ENCODE measurements at places on chromosomes 12 and 14.
A peak's percentile ranks its signal among the peaks of the same experiment; 100 is the strongest.

DNA sequence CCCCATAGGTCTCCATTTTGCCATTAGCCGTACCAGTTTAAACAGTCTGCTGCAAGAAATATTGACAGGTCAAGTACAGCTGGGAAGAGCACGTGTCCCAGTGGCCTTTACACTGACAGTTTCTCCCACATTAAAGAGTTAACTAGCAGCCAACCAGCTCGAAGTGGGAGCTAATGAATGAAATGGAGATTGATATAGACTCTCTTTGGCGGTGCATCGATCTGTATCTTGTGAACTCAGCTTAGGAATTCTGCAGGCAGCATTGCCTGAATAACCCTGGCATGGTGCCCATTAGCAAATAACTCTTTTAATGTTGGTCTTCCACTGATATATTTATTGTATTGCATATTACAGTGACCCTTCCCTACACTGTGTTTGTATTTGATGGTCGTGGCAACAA is 319.4 kb downstream of the EGLN3 start:
- no peak for DNase-seq

- no peak for DNase-seq
Observed at GRCh38 chr12:125470838-125471783, 405.9 kb downstream of the AACS start.

DNA sequence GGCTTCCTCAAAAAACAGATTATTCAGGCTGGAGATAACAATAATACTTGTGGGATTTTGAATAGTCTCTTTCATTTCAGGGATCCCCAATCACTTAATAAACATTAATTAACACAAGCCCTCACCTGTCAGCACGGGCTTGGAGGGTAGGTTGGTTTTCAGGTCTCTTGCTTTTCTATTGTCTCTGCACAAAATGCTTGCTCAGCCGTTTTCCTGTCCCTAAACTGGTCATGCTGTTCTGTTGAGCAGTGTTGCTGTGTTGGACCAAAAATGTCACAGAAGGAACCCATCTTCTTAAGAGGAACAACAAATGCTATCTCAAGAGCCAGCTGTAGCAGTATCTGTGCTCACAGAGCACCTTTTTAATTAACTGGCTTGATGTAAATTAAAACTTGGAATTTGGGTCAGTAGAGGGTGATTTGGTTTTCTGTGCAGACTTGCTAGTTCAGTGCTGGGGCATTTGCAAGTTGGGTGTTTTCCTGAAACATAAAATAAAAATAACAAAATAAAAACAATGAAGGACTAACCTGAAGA is 231.8 kb upstream of the CRY1 start:
- DNase-seq = no peak

- no peak for DNase-seq
Observed at GRCh38 chr12:89072294-89073026, 279.8 kb downstream of the DUSP6 start.

DNA sequence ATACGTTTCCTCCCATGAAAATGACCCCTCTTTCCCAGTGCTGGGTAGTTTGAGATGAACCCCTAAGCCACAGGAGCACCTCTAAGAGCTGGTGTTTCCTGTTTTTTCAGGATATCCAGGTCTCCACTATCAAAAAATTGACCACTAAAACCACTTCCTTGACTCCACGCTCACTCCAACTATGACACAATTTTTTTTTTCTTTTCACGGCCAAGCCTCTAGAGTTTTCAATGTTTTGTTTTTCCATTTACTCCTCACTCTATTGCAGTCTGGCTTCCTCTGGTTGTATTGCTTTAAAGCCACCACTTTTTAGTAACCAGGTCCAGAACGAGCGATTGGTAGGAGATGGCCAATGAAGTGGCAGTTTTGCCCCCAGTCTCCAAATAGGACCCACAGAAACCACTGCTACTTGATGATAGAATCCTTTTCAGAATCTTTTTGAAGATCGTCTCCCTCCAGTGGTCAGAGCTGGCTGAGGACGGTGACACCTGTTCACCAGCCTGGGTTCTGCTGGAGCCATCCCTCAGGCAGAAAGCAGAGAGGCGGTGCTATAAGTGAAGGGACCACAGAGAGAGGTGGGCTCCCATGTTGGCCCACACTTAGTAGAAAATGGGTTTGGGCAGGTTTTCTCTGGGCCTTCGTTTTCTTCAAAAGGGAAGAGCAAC is 454.4 kb downstream of the VRK1 start:
- DNase-seq = no peak

DNA sequence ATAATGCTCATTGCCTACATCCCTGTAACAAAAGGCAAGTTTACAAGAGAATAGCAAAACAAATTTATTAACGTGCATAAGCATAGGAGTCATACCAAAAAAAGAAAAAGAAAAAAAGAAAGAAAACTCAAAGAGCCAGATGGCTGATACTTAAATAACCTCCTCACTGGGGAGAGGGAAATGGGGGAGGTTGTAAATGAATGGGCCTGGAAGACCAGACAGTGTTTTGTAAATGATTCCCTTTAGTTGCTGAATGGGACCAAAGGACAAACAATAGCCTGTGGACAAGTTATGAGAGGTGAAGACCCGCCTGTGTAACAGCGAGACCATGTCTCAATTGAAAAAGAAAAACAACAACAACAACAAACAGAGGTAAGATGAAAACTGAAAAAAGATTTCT is 35.3 kb downstream of the CAPS2 start:
- no peak for DNase-seq

- DNase-seq = no peak
Observed at GRCh38 chr12:94879542-94879941, 124.0 kb downstream of the NDUFA12 start.

- DNase-seq = no peak
Observed at GRCh38 chr14:105324871-105325270, 10.3 kb downstream of the PACS2 start.

DNA sequence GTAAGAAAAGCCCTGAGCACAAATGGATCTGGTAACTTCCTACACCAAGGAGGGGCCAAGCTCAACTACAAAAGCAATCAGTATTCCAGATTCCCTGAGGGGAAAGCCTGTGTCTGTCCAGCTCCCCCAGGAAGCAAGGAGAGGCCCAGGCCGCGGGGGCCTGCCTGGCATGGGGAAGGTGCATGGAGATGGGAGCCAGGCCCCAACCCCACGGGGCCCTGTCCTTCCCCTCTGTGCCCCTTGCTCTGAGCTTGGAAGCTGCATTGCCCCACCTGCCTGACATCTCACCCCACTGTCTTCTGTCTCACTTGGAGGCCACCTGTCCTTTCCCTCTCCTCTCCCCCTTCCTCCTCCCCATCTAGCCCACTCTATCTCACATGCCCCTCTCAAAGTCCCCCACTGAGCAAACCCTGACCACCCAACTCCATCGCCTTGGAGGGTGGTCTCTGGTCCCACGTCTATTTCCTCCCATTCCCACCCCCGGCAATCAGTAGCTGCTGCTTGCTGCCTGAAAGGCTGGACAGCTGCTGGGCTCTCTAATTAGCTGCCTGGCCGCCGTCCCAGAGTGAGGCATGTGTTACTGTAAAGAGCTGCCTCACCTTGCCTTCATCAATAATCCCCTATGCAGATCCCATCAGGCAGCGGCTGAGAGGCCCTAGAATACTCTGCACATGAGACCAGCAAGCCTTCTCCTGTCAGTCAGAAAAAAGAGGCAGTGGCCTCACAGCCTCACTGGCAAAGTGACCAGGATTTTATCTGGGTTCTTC is 3.4 kb upstream of the TMEM229B start:
- DNase-seq = no peak

DNA sequence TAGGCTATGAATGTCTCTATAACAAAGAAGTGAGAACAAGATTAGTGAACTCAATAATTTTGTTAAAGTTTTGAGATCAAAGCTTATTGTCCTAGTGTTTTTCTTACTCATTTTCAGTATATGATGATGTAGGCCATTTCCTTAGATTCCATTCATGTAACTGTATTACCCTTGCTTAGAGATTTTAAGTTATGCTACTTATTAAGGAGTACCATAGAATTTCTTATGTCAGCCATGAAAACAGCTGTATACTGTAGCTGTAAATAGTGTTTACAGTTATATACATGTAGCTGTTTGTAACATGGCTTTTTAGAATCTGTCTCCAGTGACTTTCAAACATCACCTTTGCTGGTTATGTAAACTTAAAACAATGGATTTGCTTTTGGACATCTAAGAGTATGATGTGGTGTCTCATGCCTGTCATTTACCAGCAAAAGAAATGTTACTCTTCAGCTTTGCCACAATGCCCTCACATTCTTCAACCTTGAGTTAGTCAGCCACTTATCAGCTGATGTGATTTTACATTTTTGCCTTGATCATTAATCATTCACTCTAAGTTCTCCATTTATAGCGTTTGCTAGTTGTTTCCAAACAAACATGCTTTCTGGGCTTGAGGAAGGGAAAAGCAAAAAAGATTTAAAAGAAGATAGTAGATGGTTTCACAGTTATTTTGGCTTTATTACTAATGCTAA is 55.5 kb downstream of the SLC16A7 start:
- DNase-seq = no peak

DNA sequence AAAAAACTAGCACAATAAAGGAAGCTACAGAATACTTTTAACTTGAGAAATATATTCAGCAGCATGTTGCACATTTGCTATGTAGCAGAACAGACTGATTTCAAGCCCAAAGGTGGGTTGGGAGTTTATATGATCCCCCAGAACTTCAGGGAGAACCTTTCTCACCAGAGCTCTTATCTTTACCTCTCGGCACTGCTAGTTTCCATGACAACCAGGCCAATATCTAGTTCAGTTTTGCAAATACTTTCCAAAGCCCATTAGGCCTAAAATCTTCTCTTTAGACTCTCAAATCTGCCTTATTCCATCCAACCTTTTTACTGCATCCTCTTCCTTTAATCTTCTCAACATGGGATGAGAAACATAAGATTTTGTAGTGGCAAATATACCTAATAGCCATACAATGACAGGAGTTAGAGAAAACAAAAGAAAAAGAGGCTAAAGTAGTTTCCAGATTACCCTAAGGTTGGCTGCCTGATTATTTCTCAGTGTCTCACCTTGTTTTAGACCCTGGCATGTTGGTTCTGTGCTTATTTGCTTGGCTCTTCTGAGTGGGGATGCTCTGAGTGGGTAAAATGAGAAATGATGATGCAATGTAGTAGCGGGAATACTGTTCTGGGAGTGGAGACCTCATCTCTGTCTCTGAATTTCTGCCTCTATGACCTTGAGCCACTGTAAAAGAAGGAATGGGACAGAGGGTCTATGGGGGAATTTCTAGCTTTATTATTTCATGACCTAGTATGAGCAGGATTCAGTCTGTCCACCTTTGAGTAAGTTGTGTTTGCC is 427.6 kb upstream of the STXBP6 start:
- DNase-seq = no peak

DNA sequence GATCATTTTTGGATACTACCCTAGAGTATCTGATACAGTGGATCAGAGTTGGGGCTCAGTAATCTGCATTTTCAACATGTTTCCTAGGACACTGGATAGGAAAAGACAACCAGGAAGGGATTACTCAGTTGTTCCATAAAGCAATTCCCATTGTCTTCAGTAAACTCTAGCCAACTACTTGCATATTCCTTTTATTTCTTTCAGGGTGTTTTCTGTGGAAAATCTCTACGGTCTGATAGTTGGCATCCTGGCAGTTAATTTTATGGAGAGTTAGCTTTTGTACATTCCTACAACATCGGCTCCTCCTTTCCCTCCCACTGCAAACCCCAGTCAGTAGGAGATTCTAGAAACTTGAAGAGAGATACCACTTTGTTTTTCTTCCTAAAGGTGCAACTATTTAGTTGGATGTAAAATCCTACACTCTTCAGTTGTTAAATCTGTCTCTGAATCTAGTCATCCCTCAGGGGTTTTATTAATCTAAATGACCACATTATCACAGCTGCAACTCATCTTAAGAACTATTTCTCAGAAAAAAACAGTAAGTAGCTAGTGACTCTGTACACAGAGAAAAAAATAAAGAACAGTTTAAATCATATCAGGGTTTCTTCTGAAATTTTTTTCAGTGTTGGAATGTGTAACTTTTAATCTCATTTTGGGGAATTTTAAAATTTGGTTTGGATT is 103.9 kb downstream of the PDE3A start:
- DNase-seq = no peak

- no peak for DNase-seq
Observed at GRCh38 chr12:7039403-7039802, 21.1 kb upstream of the C1S start.

DNA sequence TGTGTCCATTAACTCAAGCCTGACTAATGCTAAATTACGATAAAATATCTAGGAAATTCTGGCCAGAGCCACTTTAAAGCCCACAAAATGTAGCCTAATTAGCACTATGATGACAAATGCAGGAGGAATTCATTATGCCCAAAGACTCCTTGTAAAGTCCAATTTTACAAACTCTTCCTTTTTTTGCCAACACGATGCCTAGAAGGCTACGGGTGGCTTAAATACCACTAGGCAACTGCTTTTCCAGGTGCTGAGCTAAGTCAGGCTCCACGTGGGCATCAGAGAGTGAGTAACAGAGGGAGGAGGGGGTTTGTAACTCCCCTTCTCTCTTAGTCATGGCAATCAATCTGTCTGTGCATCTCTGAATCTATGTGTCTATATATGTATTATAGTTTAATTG is 172.4 kb upstream of the NTF3 start:
- no peak for DNase-seq

DNA sequence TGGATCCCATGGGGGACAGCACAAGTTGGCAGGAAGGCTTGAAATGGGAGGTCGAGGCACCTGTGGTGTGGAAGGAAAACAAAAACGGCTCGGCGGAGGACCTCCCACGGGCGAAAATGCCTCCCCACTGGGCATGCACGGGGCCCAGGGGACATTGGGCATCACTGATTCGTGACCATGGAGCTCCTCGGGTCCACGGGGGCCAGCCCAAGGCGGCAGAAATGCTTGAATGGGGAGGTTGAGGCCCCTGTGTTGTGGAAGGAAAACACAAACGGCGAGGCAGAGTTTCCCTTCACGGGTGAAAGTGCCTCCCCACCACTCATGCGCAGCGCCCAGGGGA is 376.0 kb downstream of the ALG10 start:
- DNase-seq = no peak

- DNase-seq = no peak
Observed at GRCh38 chr12:57615637-57616036, 4.4 kb downstream of the ARHGEF25 start.

- DNase-seq = peak; percentile 18
Observed at GRCh38 chr12:99809909-99810308, 162.4 kb downstream of the GARIN6 start.

- no peak for DNase-seq
Observed at GRCh38 chr14:70563869-70564268, 29.1 kb upstream of the ADAM20 start.

Data from HuH-7.5 (cell line).